ENCODE measurements at places on chromosomes 16 and 17.

DNA sequence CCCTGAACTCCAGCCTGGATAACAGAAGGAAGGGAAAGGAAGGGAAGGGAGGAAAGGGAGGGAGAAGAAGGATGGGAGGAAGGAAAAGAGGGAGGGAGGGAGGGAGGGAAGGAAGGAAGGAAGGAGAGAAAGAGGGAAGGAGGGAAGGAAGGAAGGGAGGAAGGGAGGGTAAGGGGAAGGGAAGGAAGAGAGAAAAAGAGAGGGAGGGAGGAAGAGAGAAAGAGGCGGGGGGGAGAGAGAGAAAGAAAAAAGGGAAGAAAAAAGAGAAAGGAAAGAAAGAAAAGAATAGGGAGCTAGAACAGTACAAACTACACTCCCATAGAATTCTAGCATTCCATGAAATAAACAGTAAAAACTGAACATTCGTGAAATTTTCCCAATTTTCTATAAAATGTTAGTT lies 23.1 kb upstream of the TRIM37 start:
- no peak for DNase-seq

- no peak for DNase-seq
These were observed 18.4 kb upstream of the CORO6 start for GRCh38 chr17:29640981-29641642.

GRCh38 chr16:12330946-12331345 lies 354.4 kb downstream of the SNX29 start:
- no peak for DNase-seq

- DNase-seq: no peak
These were observed 17.7 kb downstream of the NCBP3 start for GRCh38 chr17:3828151-3828851.

GRCh38 chr16:68781784-68782183 lies 44.7 kb downstream of the CDH1 start:
- DNase-seq: no peak

- DNase-seq: no peak
These were observed 258.6 kb downstream of the PHKB start for GRCh38 chr16:47719713-47720112.

DNA sequence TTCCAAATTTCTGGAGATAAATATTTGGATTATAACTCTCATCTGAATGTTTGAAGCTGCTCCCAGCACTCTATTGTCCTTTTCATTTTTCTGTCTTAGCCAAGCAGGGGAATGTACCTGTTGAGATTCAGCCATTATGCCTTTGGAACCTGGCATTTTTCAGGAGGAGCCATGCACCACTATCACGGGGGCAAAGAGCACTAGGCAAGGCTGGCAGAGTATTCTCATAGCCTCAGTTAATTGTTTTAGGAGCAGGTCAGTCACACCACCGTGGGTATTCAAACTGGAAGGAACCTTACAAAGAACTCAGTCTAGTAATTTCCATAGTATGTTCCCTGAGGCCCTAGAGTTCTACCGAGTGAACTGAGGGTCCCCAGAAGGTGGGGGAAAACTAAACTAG lies 348.9 kb downstream of the TMEM114 start:
- DNase-seq: no peak

DNA sequence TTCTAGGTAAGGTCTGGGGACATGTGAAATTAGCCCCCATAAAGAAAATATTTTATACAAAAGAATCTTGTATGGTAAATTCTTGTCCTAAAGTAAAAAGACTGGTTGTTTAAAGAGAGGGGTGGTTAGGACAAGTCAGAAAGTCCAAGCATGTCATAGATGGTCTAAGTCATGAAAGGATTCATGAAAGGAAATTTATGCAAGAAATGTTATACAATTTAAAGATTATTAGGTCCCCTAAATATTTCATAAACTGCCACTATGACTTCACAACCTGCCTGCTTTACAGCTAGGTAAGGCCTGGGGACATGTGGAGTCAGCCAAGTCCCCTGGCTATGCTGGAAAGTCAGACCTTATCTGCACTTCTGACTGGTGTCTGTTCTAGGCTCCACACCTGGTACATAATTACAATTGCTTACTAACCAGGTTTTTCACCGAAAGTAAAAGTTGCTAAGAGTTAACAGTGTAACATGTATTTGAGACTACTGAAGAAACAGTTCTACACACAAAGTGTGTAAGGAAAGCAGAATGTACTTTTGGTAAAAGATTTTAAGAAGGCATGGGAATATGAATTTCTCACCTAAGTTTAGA lies 17.0 kb downstream of the N4BP1 start:
- no peak for DNase-seq

GRCh38 chr16:16120044-16120381 lies 103.3 kb downstream of the ABCC6 start:
- no peak for DNase-seq

GRCh38 chr16:3131755-3132377 lies 3.0 kb upstream of the ZNF213 start:
- no peak for DNase-seq

DNA sequence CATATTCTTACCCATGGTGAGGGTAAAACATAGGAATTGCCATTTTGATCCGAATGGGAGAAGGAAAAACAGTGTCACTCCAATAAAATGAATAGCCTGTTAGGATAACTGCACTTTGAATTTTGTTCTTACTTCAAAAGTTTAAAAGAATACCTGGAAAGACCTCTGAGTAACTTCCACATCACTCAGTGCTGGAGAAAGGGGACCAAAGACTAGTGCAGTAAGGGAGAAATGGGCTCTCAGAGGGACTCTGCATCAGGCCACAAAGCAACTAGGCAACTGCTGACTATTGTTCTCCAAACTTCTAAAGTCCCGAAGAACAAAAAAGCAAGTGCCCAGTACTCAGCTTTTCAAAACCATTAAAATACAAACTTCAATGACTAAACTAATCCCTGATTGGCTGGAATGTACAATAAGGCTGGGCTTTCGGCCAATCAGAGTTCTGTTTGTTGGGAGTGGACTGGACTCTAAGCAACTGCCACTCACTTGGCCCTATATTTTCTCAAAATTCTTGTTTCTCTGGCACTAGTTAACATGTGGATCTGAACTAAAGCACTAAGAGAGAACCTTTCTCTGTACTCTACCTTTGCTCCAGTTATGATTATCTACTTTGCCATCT lies 6.2 kb downstream of the DNAJC7 start:
- DNase-seq: no peak

DNA sequence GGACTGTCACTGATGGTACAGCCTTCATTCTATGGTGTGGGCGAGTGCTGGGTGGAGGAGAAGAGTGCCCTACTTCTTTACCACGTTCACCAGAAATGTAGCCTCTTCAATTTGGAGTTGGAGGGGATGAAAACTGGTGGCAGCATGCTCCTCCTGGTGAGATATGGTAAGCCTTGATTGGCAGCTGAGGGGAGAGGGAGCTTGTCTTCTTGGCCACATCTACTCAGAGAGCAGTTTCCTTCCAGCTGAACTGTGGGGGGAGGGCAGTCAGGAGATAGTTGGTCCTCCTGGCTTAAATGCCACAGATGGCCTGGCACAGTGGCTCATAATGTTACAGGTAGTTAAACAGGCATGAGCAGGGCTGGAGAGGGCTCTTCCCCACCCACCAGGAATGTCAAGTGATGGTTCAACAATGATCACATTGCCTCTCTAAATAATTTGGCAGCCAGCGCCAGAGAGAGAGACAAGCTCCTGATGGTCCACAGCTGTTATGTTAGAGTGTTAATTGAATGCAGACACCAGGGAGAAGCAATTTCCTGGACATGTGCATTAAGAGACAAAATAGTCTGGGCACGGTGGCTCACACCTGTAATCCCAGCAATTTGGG lies 9.0 kb upstream of the MAPK3 start:
- DNase-seq: no peak

GRCh38 chr17:28076144-28076543 lies 33.7 kb downstream of the NLK start:
- no peak for DNase-seq

GRCh38 chr17:58376472-58377000 lies 24.5 kb upstream of the SUPT4H1 start:
- DNase-seq: no peak

- DNase-seq: no peak
These were observed 155.7 kb upstream of the TNRC6C start for GRCh38 chr17:77802811-77803220.

GRCh38 chr17:28902819-28903545 lies at the start of gene DHRS13:
Gene DHRS13 (minus strand): TSS chr17:28903079. CDS start chr17:28902944, 135 bp downstream.
- peak; percentile 95 for DNase-seq

DNA sequence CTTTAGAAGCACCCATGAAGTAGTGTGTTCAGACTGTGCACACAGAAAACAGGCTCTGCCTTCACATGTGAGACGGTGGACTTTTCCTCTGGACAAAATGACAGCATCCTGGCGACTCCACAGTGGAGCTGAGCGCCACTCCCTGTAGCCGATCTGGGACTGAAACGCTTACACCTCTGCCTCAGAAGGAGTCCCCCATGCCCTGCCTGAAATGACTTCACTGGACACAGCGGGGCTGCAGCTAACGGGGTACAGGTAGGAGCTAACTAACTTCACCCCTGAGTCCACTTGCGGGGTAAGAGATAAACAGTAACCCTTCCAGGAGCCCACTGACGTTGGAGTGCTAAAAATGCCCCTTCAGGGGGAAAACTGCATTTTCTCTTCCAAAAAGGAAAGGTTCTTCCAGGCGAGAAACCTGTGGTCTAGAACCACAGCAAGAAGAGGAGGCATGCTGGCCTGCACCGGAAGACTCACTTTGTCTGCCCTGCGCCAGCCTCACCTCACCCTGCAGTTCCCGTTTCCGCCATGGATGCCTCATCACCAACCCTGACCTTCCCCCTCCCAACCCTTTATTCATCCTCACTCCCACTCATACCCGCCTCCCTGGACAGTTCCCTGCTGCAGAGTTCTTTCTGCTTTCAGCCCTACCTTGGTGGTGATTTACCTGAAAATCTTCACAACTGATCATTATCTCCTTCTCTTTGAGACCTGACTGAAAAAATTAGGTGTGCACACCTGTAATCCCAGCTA lies 19.4 kb upstream of the ENDOV start:
- DNase-seq: no peak

GRCh38 chr16:89458967-89459366 lies 31.4 kb downstream of the ANKRD11 start:
- DNase-seq: no peak

- DNase-seq: no peak
These were observed 115.2 kb downstream of the LITAF start for GRCh38 chr16:11471548-11471947.

DNA sequence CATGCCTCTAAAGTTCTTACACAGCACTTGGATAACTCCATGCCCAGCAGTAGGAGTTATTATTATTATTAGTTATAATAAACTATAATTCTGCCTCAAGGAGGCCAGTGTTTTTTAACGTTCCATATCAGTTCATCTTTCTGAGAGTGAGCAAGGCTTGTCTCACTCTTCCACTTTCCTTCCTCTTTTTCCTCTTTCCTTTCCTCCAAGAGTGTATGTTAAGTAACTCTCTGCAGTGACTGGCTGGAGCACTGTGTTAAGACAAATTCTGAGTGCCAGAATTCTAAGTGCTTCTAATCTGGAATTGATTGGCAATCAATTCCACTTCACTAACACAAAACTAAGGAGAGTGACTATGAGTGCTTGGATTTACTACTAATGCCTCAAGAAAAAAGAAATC lies 16.4 kb downstream of the CLEC19A start:
- DNase-seq: no peak

DNA sequence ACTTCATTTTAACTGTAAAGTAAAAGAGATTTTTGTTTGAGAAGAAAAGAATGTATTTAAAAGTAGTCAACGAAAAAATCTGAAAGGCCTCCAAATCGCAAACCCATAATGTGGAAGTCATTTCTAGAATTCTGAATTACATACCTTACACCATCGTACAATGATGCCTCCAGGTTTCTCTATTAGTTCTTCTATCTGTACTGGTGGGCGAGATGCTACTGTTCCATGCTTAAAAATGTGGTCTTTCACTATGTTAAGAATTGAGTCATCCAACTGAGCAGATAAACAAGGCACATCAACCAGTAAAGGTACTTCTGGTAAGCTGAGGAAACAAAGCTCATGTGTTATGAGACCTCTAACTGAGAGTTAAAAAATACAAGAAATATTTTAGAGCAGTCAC lies 28.5 kb downstream of the CRLF3 start:
- DNase-seq: no peak

- no peak for DNase-seq
These were observed 88.0 kb downstream of the SOX9 start for GRCh38 chr17:72208832-72209231.

DNA sequence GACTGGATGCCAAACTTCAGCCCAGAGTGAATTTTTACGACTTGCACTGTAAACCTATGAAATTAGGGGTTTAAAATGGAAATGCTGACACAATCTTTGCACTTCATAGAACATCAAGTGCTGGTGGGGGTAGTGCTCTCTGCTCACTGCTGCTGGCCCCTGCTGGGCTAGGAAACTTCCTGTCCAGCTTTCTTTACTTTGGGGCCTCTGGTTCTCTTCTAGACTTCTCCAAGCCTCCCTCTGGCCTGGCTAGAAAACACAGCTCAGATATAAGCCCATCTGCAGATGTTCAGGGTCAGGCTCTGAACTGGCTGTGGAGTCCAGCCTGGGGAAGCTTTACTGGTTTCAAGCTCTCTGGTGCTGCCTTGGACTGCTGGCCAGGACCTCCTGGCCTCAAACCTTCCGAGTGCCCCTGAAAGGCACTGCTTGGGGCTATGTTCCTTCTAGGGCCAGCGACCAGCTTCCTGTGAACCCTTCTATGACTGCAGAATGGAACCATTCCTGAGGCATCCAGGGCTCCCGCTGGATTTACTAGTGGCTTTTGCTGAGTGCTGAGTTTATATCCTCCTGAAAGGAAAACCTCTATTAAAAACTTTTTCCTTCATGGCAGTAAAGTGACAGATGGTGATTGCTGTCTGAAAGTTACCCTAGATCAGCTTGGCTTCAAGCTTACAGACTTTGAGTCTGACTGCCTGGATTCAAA lies 59.4 kb downstream of the TBX4 start:
- no peak for DNase-seq

GRCh38 chr17:50276588-50277356 lies 2.5 kb downstream of the TMEM92 start:
- no peak for DNase-seq

DNA sequence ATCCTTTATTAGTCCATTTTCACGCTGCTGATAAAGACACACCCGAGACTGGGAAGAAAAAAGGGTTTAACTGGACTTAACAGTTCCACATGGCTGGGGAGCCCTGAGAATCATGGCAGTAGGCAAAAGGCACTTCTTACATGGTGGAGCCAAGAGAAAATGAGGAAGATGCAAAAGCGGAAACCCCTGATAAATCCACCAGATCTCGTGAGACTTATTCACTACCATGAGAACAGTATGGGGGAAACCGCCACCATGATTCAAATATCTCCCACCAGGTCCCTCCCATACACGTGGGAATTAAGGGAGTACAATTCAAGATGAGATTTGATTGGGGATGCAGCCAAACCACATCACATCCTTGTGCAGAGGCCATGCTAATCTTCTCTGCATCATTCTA lies 35.0 kb upstream of the BCAR1 start:
- no peak for DNase-seq

GRCh38 chr17:29914819-29915537 lies 15.1 kb downstream of the SSH2 start:
- DNase-seq: no peak

- peak; percentile 32 for DNase-seq
These were observed 51.3 kb downstream of the ZFP90 start for GRCh38 chr16:68590201-68590994.

- DNase-seq: no peak
These were observed 562.7 kb upstream of the WSB1 start for GRCh38 chr17:26731005-26731921.

- DNase-seq: no peak
These were observed 20.3 kb upstream of the CALB2 start for GRCh38 chr16:71338193-71338592.

- no peak for DNase-seq
These were observed at the start of gene C16orf74 for GRCh38 chr16:85750827-85751697. Gene C16orf74 (minus strand): TSS chr16:85751096. CDS start chr16:85735217, 15,879 bp downstream.
